ENCODE measurements at places on chromosomes 12 and 14. TPM values are rescaled to one million over a fixed set of nuclear protein-coding genes. Genes with fewer than 3 reads are reported as not detected.
A peak's percentile ranks its signal among the peaks of the same experiment; 100 is the strongest.

DNA sequence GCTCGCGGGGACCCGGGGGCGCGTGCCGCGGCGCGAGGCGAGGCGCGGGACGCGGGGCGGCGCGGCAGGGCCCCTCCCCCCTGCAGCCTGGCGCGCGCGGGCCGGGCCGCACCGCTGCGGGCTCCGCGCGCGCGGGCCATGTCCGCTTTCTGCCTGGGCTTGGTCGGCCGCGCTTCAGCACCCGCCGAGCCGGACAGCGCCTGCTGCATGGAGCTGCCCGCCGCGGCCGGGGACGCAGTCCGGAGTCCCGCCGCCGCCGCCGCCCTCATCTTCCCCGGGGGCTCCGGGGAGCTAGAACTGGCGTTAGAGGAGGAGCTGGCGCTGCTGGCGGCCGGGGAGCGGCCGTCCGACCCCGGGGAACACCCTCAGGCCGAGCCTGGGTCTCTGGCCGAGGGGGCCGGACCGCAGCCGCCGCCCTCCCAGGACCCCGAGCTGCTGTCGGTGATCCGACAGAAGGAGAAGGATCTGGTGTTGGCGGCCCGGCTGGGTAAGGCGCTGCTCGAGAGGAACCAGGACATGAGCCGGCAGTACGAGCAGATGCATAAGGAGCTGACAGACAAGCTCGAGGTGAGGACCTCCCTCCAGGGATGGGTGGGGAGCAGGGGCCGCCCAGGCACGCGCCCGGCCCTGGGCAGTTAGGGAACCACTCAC lies 820 bp downstream of the BICDL1 start:
- peak overlapping the region; percentile 89 for H3K4me3 ChIP-seq
- H3K27ac ChIP-seq = no peak overlapping the region

- no peaks in the 10 kb centered on the region for H3K36me3 ChIP-seq
- H3K4me3 ChIP-seq = no peak overlapping the region
- DNase-seq = no peak
- H3K27ac ChIP-seq = no peak overlapping the region
- H3K27me3 ChIP-seq = no peaks in the 10 kb centered on the region
Measured at GRCh38 chr12:27861428-27862167, 81.6 kb upstream of the MANSC4 start.

- peak overlapping the region; percentile 16 for H3K27ac ChIP-seq
- H3K36me3 ChIP-seq = no peaks in the 10 kb centered on the region
- H3K4me1 ChIP-seq = peaks cover 50% of the 10 kb centered on the region
- no peaks in the 10 kb centered on the region for H3K27me3 ChIP-seq
- no peak overlapping the region for H3K4me3 ChIP-seq
Measured at GRCh38 chr14:54366736-54367735, 29.8 kb upstream of the CDKN3 start.

- no peaks in the 10 kb centered on the region for H3K27me3 ChIP-seq
- H3K4me1 ChIP-seq = peaks cover 11% of the 10 kb centered on the region
- H3K36me3 ChIP-seq = no peaks in the 10 kb centered on the region
- no peak overlapping the region for H3K27ac ChIP-seq
Measured at GRCh38 chr14:49961270-49962222, 68.7 kb downstream of the ARF6 start.

- DNase-seq = no peak
- H3K4me3 ChIP-seq = no peak overlapping the region
- no peaks in the 10 kb centered on the region for H3K27me3 ChIP-seq
- no peaks in the 10 kb centered on the region for H3K36me3 ChIP-seq
- H3K4me1 ChIP-seq = no peaks in the 10 kb centered on the region
Measured at GRCh38 chr14:99441918-99442317, 38.7 kb downstream of the SETD3 start.

- peak; percentile 96 for DNase-seq
- H3K4me1 ChIP-seq = peaks cover 12% of the 10 kb centered on the region
- no peak overlapping the region for H3K4me3 ChIP-seq
- no peaks in the 10 kb centered on the region for H3K36me3 ChIP-seq
Measured at GRCh38 chr14:53180272-53181221, 27.4 kb upstream of the DDHD1 start.

Gene SLC5A8
- total RNA-seq = 0.35 TPM

Gene GRIN2B
- total RNA-seq = 5.9 TPM

Gene NIN
- 17.4 TPM for total RNA-seq

All from GM23338 (cell line).